SK-MEL-5 (cell line): ENCODE measurements at places on chromosomes 7 and 10.
A peak's percentile ranks its signal among the peaks of the same experiment; 100 is the strongest.

DNA sequence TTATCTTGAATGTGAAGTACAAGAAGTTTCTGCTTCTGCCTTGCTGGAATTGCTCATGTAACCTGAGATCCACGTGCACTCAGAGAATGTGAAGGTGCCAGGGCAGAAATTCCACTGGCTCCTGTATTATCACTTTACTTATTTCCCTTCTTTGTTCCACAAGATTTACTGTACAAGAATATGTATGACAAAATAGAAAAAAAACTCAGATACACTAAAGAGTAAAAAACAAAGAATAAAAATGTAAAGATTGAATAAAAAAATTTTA is 43.0 kb downstream of the PLCE1 start:
- DNase-seq, result no peak

GRCh38 chr7:151676759-151677158 is 157.1 kb upstream of the RHEB start:
- DNase-seq, result no peak

DNA sequence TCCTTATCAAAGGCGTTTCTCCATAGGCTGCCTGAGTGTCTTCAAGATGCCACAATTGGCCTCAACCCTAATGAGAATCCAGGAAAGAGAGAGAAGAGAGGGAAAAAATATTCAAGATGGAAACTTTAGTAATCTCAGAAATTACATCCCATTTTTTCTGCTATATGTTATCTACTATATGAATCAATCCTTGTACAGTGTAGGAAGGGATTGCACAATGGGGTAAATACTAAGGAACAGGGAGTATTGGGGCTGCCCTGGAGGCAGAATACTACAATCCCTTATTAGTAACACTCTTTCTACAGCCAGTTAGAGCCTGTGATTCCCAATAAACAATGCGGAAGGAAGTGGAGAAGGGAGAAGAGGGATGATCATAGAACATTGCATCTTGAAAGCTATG is 27.9 kb downstream of the TFPI2 start:
- DNase-seq, result no peak

GRCh38 chr7:3592401-3593134 is 291.5 kb downstream of the SDK1 start:
- DNase-seq, result no peak

- DNase-seq, result peak; percentile 42
These were observed 45.8 kb upstream of the CARD11 start for GRCh38 chr7:3089493-3089892.

GRCh38 chr10:70784016-70784415 is 1.2 kb downstream of the TBATA start:
- no peak for DNase-seq

- no peak for DNase-seq
These were observed 1.2 kb upstream of the NAMPT start for GRCh38 chr7:106285855-106286492.

GRCh38 chr10:38038932-38039245 is 28.4 kb downstream of the ZNF33A start:
- no peak for DNase-seq

DNA sequence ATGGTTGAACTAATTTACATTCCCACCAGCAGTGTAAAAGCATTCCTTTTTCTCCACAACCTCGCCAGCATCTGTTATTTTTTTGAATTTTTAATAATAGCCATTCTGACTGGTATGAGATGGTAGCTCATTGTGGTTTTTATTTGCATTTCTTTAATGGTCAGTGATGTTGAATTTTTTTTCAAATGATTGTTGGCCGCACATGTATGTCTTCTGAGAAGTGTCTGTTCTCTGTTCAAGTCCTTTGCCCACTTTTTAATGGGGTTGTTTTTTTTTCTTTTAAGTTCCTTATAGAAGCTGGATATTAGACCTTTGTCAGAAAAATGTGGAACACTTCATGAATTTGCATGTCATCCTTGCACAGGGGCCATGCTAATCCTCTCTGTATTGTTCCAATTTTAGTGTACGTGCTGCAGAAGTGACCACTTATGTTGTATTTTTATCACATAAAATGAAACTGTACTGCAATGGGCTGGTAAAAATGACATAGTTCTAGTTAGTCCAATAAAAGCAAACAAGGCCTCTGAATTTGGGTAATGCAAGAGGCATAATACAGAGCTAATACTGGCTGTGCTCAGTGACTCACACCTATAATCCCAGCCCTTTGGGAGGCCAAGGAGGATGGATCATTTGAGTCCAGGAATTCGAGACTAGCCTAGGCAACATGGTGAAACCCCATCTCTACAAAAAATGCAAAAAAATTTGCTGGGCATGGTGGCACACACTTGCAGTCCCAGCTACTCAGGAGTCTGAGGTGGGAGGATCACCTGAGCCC is 70.3 kb downstream of the ABI1 start:
- no peak for DNase-seq

DNA sequence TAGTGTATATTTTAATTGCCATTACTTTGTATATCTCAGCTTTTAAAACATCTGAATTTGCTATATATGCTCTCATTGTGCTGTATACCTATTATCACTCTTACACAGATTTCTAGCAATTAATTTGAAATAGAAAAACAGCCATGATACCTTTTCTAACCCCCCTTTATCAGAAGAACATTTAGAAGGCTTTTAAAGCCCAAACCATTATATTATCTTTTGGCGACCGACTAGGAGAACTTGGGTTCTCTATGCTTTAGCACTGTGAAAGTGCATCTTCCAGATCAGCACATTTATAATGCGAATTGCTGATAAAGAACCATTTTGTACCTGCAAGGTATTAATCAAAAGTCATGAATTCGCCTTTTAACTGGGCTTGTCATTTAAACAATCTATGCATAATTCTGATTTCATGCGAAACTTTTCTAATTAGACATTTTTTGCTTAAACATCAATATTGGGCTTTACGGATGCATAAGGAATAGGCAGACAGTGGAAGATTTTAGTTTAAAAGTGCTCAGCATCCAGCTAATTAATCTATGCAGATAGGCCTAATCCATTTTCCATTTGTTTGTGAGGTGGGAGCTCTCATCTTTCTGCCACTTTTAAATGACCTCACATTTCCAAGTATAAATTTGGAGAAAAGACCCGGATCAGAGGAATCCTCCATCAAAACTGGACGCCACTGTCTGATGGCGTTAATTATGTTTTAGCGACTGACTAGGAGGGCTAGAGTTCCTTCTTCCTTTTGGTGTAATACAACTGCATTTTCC is 1.2 kb upstream of the MLLT10 start:
- peak; percentile 25 for DNase-seq

DNA sequence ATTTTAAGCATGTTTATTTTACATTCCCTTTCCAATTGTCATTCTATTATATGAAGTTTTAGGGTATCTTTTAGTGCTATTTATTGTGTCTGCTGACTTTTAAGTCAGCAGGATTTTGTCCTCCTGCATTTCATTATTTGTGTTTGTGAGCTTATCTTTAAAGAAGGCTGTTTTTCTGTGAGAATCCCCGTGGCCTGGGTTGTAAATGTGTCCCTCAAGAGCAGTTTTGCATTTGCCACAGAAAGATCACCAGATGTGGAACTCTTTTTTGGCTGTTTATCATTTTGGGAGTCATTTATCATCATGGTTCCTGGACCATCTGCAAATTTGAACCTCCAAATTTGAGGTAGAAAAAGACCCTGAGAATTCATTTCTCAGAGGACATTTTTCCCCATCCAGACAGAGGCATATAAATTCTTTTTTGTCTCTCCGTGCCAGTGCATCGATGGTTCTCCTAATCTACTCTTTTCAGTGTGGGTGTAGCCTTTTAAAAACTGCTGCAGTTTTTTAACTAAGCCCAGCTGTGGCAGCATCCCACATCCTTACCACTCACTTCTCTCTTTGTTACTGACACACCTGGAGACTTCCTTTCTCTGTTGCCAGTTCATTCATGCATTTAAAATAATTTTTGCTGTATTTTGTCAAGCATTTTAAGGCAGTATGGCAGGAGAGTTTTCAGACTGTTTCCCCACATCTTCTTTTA is 20.1 kb upstream of the MTURN start:
- DNase-seq, result no peak

DNA sequence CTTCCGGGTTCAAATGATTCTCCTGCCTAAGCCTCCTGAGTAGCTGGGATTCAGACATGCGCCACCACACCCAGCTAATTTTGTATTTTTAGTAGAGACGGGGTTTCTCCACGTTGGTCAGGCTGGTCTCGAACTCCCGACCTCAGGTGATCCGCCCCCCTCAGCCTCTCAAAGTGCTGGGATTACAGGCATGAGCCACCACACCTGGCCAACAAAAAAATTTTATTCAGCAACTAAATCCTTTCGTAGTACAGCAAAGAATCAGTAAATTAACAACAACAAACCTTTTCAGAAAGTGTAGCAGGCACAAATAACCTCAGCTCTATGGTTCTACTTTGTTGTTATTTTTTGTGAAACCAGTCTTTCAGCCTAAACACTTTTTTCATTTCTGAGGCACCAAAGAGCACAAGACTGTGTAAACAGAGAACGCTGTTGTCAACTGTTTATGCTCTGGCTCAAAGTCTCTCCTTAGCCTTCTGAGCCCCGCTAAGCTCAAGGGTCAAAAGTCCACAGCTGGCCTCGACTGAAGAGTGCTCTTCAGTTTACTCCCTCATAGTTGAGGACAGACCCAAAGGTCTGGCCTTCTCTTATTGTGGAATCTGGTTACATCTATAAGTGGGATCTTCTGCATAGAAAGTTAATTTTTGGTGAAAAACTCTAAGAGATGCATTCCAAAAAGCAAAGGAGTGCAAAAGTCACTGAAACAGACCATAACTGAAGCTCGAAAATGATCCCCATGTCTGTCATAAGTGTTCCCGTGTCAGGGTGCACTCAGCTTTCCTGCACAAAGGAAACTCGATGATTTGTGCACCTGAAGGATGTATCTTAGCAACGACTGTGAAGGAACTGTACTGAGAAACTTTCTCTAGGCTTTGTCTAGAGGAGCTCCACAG is 24.6 kb upstream of the DDX50 start:
- DNase-seq, result no peak

DNA sequence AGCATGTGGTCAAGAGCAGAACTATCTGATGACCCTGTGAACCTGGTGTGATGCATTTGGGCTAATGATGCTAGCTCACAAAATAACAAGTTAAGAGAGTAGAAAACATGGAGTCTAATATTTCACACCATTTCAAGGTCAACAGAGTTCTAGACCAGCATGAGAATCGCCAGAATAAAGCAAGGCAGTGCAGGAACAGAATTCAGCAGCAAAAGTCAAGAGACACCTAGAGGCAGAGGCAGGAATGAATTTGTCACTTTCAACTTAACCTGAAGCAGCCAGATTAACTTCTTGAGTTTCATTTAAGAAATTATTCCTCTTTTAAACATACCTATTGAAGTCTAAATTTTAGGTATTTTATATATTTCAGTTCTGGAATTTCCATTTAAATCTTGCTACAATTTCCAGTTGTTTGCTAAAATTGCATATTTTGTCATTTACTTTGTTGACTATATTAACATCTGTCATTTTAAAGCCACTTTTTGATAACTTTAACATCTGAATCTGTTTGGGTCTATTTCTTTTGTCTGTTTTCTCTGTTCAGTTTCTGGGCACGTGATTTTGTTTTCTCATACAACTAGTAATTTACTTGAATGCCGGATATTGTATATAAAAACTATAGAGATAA is 44.2 kb upstream of the PRSS58 start:
- DNase-seq, result peak; percentile 72
